ENCODE measurements at places on chromosomes 7 and 10. TPM values are rescaled to one million over a fixed set of nuclear protein-coding genes. Genes with fewer than 3 reads are reported as not detected.

DNA sequence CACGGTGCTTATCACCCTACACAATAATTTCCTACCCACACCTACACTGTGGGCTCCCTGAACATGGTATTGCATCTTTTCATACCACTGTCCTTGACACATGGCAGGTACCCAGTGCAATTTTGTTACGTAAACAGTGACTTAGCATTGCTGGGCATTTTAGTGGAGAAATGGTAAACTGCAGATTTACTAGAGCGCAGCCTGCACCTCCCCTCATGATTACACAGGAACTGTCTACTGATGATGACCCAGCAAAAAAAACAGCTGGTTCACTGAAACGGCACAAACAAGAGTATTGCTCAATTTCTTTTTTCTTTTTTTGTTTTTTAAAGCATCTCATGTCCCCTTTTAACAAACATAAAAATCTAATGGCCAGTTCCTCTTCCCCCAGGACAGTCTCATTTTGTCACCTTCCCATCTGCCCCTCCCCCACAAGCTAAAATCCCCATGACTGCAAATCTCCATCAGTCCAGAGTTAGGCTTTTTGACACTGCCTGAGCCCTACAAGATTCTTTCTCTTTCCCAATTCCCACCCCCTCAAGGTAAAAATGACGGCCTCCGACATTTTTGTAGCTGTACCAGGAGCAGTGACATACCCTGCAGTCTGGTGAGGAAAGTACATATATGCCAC lies 2.8 kb downstream of the ZNF746 start:
- H3K4me3 ChIP-seq = no peak overlapping the region
- no peaks in the 10 kb centered on the region for H3K27me3 ChIP-seq
- DNase-seq = no peak
- H3K36me3 ChIP-seq = peaks cover 2% of the 10 kb centered on the region
- H3K4me1 ChIP-seq = peaks cover 8% of the 10 kb centered on the region
- peak overlapping the region; percentile 42 for H3K27ac ChIP-seq

GRCh38 chr7:19437446-19437845 lies 271.4 kb downstream of the POLR1F start:
- DNase-seq = no peak
- H3K36me3 ChIP-seq = no peaks in the 10 kb centered on the region
- H3K4me3 ChIP-seq = no peak overlapping the region
- H3K27me3 ChIP-seq = no peaks in the 10 kb centered on the region
- H3K27ac ChIP-seq = no peak overlapping the region

DNA sequence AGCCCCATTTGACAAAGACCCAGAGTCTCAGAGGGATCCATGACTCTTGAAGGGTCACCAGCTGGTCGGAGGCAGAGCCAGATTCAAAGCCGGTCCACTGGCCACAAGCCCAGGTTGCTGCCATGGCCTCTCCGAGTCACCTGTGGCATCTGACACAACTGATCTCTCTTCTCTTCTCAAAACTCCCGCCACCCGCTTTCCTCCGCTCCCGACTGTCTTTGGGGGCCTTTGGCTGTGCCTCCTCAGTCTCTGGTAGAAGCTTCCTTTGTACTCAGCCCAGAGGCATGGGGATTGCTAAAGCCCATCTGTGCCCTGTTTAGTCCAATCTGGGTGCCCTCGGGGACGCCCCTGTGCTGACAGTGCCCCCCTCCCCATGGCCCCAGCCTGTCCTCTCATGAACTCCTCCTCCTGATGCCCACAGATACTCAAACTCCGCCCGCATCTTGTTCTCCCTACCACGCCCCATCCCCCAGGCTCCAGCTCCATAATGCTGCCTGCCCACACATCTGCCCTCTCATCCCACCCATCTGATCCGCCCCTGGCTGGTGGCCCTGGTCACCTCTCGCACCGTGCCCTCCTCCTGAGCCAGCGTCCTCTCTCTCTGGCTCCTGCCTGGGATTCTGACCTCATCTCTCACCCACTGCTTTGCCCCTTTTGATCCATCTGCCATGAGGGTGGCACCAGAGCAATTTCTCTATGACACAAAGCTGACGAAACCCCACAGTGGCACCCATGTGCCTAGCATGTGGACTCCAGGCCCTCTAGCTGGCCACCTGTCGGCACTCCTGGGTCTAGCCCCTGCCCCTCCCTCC lies 150.6 kb downstream of the SLIT1 start:
- no peak for DNase-seq
- no peak overlapping the region for H3K27ac ChIP-seq
- H3K36me3 ChIP-seq = no peaks in the 10 kb centered on the region
- H3K4me1 ChIP-seq = peaks cover 2% of the 10 kb centered on the region
- no peak overlapping the region for H3K4me3 ChIP-seq
- no peaks in the 10 kb centered on the region for H3K27me3 ChIP-seq

DNA sequence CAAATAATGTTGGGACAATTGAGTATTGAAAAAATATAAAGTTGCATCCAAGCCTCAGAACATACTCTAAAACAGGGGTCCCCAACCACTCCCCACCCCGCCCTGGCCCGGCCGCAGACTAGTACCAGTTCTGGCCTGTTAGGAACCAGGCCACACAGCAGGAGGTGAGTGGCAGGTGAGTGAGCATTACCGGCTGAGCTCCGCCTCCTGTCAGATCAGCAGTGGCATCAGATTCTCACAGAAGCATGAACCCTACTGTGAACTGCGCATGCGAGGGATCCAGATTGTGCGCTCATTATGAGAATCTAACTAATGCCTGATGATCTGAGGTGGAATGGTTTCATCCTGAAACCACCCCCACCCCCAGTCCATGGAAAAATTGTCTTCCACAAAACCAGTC lies 19.4 kb downstream of the HIPK2 start:
- no peaks in the 10 kb centered on the region for H3K36me3 ChIP-seq
- H3K27ac ChIP-seq = no peak overlapping the region
- peaks cover 9% of the 10 kb centered on the region for H3K4me1 ChIP-seq
- no peak for DNase-seq
- no peak overlapping the region for H3K4me3 ChIP-seq
- no peaks in the 10 kb centered on the region for H3K27me3 ChIP-seq

GRCh38 chr10:33270971-33271370 lies 63.5 kb downstream of the NRP1 start:
- H3K4me3 ChIP-seq = no peak overlapping the region
- DNase-seq = no peak
- no peak overlapping the region for H3K27ac ChIP-seq
- no peaks in the 10 kb centered on the region for H3K36me3 ChIP-seq

- no peaks in the 10 kb centered on the region for H3K36me3 ChIP-seq
- peaks cover 4% of the 10 kb centered on the region for H3K4me1 ChIP-seq
- no peak overlapping the region for H3K4me3 ChIP-seq
- no peak overlapping the region for H3K27ac ChIP-seq
- no peak for DNase-seq
Observed at GRCh38 chr10:115936926-115937767, 335.9 kb downstream of the GFRA1 start.

EGR2 gene
- total RNA-seq = 0.30 TPM
